Smooth muscle cell of trachea (primary cell): ENCODE measurements at places on chromosomes 12 and 14. TPM values are rescaled to one million over a fixed set of nuclear protein-coding genes. Genes with fewer than 3 reads are reported as not detected.

GALNT9 gene
- total RNA-seq = 0.17 and 0.29 TPM in 2 replicates

COX8C gene
- total RNA-seq = not detected in 2 replicates

HSPA2 gene
- 2.5 and 2.8 TPM in 2 replicates for total RNA-seq

BBOF1 gene
- 5.5 and 6.0 TPM in 2 replicates for total RNA-seq

SLC6A13 gene
- 0.17 TPM in 1 of 2 replicates, not detected in the other for total RNA-seq
